ENCODE measurements at places on chromosomes 16 and 17.

DNA sequence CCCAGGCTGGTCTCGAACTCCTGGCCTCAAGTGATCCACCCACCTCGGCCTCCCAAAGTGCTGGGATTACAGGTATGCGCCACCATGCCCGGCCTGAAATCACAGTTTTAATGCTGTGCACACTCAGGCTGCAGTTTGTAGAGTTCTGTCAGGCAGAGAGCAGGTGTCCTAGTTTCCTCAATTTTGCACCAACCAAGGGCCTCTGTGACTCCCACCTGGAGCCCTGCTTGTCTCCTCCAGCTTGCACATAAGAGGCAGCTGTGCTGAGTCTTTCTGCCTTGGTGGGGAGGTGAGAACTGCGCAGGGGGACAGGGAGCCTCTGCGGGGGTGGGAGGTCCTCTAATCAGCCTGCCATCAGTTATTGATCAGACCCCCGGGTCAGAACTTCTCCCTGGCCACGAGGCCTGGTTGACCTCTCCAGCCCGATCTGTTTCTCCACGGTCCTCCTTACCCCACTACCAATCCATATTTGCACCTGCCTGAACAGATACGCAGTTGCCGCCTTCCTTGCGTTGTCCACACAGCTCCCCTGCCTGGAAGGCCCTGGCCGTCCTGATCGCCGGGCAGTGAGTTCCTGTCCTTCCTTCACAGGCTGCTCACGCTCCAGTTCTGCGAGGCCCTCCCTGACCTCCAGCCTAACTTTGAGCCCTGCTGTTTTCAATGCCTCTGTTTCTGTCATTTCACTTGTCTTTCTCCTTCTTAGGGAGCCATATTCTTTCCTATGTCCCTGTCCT is 48.1 kb upstream of the SIAH1 start:
- no peak for DNase-seq

GRCh38 chr16:20614186-20615141 is 38.3 kb upstream of the ACSM2B start:
- DNase-seq, result no peak

DNA sequence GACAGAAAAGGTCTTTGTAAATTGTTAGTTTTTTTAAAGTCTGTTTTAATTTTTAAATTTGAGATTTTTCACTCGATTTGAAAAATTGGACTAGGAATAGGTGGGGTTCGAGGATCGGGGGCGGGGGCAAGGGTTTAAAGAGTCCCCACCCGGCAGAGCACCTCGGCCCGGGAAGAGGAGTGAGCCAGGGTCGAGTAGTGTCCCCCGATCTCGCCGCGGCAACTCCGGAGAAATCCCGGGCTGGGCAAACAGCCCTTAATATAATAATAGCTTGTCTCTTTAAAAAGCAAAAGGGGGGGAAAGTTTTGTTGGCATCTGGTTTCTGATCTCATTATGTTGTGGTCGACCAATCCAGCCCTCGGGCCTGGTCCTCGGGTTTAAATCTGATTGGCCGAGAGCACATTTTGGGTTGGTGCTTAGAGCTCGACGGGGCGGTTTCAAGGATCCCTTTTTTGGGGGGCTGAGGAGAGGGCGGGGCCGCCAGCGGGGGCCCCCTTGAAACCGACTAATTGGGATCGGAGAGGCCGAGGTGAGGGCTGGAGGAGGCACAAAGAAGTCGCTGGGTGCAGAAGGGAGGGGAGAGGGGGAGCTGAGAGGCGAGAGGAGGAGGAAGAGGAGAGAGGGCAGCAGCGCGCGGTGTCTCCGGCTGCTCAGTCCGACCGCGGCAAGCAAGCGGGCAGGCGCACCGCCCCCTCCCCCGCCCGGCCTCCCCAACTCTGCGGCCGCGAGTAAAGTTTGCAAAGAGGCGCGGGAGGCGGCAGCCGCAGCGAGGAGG is at the start of gene FZD2:
Gene FZD2 (plus strand): TSS at position 653 of the 775 bp plus-strand sequence. CDS start 205 bp downstream, outside the sequence.
- DNase-seq, result peak; percentile 49

- no peak for DNase-seq
These were observed 157.3 kb downstream of the AATF start for GRCh38 chr17:37106049-37106448.
